Thyroid gland (tissue), 4 donors: ENCODE measurements at places on chromosomes 1 and 21.

GRCh38 chr1:79376106-79376505, 369.6 kb upstream of the ADGRL4 start:
- DNase-seq = no peak

- no peak for DNase-seq
Observed at GRCh38 chr1:33097137-33097611, 16.2 kb downstream of the AZIN2 start.

GRCh38 chr1:92317836-92318493, 19.1 kb downstream of the RPAP2 start:
- no peak for DNase-seq

GRCh38 chr1:48203287-48203900, 19.1 kb upstream of the SLC5A9 start:
- DNase-seq = no peak
